ENCODE measurements at places on chromosomes 3 and 15. TPM values are rescaled to one million over a fixed set of nuclear protein-coding genes. Genes with fewer than 3 reads are reported as not detected.

DNA sequence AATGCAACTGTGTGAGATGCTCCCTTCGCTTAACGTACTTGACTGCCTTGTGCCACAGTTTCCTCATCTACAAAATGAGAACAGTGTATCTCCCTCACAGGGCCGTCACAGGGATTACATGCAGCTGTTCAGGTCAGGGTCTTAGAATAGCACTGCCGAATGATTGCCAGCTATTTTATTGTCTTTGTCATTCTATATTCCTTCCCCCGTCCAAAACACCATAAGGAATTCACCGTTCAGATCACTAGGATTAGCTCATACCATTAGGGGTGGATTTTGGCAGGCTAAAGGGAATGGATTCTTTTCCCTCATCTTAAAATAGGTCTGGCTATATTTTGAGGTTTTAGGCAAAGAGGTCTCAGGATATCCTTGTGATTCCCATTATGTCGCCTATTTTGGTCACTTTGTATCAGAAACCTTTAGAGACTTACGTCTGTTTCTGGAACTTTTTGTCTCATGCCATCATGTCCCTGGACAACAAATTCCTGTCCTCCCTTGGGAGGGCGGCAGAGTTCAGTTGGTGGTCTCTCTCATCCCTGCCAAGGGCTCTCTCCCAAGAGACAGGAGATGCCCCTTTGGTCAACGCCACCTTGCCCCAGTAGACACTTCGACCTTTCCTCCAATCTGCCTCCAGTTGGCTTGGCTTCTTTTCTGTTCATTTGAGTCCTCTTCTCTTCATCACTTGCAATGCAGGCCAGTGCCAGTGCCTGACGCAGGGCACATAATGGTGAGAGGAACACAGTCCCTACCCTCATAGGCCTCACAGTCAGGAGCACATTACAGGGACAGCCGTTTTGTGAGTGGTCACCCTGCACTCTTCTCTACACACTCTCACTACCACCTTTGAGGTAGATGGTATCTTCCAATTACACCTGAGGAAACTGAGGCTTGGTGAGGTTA is 171.6 kb upstream of the BHLHE40 start:
- H3K4me3 ChIP-seq: no peak overlapping the region
- peak overlapping the region; percentile 72 for H3K27ac ChIP-seq
- DNase-seq: no peak
- peaks cover 76% of the 10 kb centered on the region for H3K36me3 ChIP-seq
- no peaks in the 10 kb centered on the region for H3K27me3 ChIP-seq
- peaks cover 50% of the 10 kb centered on the region for H3K4me1 ChIP-seq

DNA sequence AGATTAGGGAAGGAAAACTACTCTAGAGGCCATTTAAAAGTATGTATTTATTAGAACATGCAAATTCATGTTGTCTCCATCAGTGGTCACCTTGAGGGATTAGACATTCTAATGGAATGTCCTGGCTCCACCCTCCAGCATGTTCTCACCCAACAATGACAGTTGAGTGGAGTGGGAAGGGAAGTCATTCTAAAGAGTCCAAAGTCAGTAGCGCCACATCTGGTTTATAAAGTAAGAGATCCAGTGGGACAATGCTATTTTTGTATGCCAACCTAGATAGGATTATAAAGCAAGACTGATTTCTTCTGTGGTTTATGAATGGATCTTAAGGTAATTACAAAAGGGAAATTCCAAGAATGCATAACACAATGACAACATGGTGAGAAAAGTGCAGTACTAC is 33.3 kb downstream of the SLC24A1 start:
- H3K4me3 ChIP-seq: no peak overlapping the region
- H3K36me3 ChIP-seq: peaks cover 12% of the 10 kb centered on the region
- DNase-seq: no peak
- H3K27me3 ChIP-seq: no peaks in the 10 kb centered on the region
- no peaks in the 10 kb centered on the region for H3K4me1 ChIP-seq

- DNase-seq: no peak
- H3K36me3 ChIP-seq: peaks cover 23% of the 10 kb centered on the region
- no peaks in the 10 kb centered on the region for H3K4me1 ChIP-seq
- H3K4me3 ChIP-seq: no peak overlapping the region
- H3K27me3 ChIP-seq: no peaks in the 10 kb centered on the region
These were observed 145.8 kb downstream of the CBLB start for GRCh38 chr3:105722943-105723556.

The PCOLCE2 gene
- 48.2 TPM for total RNA-seq

GRCh38 chr3:58155838-58156237 is 54.9 kb downstream of the DNASE1L3 start:
- DNase-seq: no peak
- H3K27me3 ChIP-seq: no peaks in the 10 kb centered on the region
- H3K36me3 ChIP-seq: peaks cover 82% of the 10 kb centered on the region
- H3K4me1 ChIP-seq: peaks cover 28% of the 10 kb centered on the region
- H3K27ac ChIP-seq: no peak overlapping the region
- H3K4me3 ChIP-seq: no peak overlapping the region

DNA sequence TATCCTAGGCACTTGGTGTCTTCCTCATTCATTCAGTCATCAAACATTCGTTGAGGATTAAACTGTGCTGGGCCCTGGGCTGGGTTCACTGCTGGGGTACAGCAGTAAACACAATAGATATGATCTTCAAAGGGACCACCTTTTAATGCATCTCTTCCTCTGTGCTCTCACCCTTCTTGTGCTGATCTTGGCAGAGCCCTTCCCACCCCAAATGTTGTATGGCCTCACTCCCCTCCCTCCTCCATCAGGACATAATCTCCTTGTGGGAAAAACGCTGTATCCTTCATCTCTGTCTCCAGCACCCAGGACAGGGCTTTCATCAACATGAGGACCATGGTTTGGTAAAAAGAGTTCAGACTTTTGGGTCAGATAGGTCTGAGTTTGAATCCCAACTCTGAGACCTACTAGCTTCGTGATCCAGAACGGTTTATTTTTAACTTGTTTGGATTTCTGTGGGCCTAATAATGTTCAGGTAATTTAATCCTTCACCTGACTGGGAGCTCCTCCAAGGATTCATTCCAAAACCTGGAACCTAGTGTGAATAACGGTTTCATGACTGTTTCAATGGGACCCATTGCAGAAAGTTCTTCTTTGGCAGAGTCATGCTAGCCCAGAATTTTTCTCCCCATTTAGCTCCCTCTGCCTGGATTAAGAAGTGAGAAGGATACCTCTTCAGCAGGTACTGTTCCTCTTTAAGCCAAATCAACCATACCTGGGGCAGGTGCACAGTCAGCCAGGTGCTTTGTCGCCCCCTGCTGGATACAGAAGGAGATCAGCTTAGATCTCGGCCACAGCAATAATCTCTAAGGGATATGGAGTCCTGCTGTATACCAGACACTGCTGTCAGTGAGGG is 5.2 kb upstream of the WNT7A start:
- peak; percentile 81 for DNase-seq
- peaks cover 8% of the 10 kb centered on the region for H3K4me1 ChIP-seq
- no peak overlapping the region for H3K27ac ChIP-seq
- H3K27me3 ChIP-seq: peaks cover 18% of the 10 kb centered on the region

The FGF12 gene
- 10.2 TPM for total RNA-seq

DNA sequence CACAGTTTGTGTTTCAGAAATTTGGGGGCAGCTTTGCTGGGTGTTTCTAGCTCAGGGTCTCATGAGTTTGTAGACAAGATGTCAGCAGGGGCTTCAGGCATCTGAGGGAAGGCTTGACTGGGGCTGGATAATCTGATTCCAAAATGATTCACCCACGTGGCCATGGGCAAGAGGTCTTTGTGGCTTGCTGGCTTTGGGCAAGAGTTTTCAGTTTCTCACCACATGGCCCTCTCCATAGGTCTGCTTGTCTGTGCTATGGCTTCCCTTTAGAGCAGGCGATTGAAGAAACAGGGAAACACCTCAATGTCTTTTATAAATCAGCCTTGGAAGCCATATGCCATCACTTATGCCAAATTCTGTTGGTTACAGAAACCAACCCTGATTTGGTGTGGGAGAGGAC is 11.9 kb downstream of the RPS27L start:
- no peaks in the 10 kb centered on the region for H3K4me1 ChIP-seq
- H3K27ac ChIP-seq: no peak overlapping the region
- no peaks in the 10 kb centered on the region for H3K27me3 ChIP-seq
- no peak for DNase-seq

Measured in esophagus muscularis mucosa (tissue), 4 donors.